NCI-H1092 (cell line): ENCODE measurements at places on chromosomes 13 and 19.

GRCh38 chr13:112653071-112653470 is 36.8 kb upstream of the ATP11A start:
- no peak for DNase-seq

DNA sequence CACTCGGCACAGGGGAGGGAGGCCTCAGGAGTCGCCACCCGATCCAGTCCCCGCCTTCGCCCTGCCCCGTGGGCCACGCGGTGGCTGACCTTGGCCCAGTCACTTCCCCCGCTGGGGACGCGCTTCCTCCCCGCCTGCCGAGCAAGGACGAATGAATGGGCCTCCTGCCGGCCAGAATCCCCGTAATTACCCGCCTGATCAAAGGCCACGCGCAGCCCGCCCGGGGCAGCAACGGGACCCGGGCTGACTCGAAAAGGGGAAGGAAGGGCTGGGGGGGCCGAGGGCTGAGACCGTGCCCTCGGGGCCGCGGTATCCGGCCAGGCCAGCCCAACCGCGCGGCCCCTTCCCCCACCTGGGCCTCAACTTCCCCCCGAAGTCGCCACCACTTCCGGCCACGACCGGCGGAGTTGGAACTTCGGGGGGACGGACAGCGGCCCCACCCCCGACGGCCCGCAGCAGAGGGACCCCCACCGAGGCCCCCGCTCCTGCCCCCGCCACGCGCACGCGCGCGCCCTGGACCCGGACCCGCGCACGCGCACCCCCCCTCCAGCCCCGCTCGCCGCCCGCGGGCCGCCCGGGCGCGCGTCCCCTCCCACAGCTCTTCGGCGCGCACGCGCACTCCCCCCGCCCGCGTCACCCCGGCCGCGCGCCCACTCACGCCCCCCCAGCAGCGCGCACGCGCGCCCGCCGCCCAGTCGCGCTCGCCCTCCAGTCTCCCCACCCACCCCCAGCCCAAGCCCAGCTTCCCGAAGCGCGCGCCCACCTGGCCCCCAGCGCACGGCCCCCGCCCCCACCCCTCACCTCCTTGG is 520 bp downstream of the ZNF787 start:
- DNase-seq, result peak; percentile 14

DNA sequence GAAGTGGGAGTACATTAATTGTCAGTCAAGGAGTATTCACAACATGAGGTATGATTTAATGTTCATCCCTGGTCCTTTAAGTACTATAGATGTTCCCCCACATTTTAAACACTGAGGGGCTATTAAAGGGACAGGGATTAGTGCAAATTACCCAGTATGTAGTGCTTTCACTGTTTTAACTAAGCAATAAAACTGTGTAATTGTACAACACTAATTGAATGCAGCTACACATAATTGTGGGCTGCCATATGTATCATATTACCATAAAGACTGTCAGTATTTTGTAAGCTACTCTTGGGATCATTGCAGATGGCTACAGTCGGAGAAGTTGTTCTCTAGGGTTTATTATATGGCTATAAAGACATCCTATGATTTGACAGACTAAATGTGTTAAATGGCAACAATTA is 316.6 kb downstream of the DCLK1 start:
- DNase-seq, result no peak

DNA sequence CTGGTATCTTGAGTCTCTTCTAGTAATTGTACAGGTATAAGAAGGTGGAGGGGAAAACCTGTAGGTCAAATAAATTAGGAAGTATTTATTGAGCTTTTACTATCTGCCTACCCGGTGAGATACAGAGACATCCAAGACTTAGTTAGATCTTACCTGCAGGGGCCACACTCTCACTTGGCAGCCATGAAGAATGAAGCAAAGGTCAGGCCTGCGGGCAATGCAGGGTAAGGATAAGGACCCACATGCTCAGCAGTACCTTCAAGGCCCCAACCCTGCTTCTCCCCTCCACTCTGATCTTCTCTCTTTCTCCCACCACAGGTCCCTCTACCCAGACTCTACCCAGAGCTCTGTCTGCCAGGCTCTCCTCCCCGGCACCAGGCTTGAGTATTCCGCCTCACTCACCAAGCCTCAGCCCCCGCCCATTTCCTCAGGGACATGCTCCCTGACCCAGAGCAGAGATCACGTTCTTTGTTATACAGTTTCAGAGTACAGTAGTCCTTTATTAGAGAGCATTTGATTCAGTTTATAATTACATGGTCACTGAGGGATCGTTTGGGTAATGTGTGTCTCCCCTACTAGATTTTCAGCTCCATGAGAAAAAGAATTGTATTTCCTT is 18.9 kb upstream of the CLDN10 start:
- no peak for DNase-seq

GRCh38 chr19:45876161-45876410 is 9.9 kb downstream of the IRF2BP1 start:
- no peak for DNase-seq

GRCh38 chr13:46097015-46097414 is 7.8 kb downstream of the CPB2 start:
- DNase-seq, result peak; percentile 10

DNA sequence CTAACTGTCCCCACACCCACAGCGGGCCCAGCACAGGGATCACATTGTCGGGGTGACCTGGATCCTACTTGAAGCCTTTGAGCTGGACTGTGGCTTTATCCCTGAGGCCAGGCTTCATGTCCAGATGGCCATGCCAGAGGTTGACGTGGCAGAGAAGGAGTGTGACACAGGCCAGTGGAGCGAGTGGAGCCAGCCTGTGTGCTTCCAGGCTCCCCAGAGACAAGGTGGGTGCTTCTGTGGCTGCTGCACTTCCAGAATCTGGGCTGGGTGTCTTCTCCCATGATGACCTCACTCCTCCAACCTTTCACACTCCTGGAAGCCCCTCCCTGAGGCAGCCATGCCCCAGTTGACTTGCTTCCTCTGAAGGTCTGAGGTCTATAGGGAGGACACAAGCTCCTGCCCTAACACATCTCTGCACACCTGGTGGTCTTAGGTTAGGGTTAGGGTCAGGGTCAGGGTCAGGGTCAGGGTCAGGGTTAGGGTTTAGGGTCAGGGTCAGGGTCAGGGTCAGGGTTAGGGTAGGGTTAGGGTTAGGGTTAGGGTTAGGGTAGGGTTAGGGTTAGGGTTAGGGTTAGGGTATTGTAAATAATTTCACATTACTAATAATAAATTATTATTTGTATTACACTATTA is 13.1 kb upstream of the MZF1 start:
- DNase-seq, result no peak

DNA sequence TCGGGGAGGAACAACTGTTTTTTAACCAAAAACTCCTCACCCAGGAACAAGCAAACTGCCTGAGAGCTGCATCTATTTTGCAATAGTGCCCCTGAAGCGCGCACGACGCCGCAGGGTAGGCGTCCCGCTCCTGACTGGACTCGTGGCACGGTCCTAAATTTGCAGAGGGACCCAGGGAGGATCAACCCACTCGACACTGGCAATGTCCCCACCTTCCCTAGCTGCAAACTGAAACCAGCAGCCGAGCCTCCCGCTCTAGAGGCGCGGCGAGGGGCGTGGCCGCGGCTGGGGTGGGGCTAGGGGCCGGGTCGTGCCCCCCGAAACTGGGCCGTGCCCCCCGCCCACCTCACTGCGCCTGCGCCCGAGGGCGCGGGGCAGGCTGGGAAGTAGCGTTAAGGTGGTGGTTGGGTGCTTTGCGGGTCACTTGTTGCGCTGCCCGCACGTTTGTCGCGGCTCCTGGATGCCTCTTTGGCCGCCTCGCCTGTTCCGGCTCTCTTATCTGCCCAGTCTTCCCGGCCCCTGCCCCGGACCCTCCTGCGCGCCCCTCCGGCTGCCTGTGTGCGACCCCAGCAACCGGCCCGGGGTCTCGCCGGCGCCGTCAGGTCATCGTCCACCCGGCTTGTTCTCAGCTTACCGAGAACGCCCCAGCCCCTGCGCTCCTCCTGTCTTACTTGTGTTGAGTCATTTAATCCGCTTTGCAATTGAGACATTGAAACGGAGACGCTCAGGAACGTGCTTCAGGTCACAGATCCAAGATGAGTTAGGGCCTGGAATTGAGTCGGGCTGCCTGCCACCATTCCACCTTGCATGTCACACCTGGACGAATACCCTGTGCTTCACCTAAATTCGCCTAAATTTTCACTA is 37.9 kb upstream of the LSM14A start:
- peak; percentile 59 for DNase-seq

- DNase-seq, result no peak
These were observed 14.5 kb downstream of the LIPE start for GRCh38 chr19:42412661-42413076.

GRCh38 chr19:16564842-16565241 is 7.4 kb downstream of the SLC35E1 start:
- no peak for DNase-seq

DNA sequence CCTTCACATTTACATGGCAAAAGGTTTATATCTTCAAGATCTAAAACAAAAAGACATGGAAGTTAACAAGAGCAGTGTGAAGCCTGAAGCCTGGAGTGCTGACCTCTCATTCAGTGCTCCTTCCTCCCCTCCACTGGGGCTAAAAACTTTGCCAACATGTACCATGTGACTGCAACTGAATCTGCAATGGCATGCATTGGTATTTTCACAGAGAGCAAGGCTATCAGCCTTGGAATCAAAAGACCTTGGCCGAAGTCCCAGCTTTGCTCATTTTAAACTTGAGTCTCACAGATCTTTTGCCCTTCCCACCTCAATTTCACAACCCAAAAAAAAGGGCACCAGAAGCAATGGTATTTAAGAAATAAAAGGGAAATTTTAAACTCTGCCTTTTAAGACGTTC is 325.1 kb downstream of the DCT start:
- no peak for DNase-seq

- no peak for DNase-seq
These were observed 122.1 kb downstream of the CYSLTR2 start for GRCh38 chr13:48775804-48776203.

DNA sequence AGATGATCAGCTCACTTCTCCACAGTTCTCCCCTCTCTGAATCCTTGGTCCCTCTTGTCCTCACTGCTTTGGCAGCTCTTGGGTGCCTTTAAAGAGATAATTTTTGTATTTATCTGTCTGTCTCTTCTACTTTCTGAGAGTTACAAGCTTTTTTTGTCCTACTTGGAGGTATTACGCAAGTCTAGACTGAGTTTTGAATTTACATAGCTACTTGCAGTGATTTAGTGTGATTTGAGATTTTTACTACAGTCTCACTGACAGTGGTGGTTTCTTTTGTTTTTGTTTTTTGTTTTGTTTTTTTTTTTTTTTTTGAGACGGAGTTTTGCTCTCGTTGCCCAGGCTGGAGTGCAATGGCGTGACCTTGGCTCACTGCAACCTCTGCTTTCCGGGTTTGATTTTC is 22.1 kb downstream of the URI1 start:
- no peak for DNase-seq

DNA sequence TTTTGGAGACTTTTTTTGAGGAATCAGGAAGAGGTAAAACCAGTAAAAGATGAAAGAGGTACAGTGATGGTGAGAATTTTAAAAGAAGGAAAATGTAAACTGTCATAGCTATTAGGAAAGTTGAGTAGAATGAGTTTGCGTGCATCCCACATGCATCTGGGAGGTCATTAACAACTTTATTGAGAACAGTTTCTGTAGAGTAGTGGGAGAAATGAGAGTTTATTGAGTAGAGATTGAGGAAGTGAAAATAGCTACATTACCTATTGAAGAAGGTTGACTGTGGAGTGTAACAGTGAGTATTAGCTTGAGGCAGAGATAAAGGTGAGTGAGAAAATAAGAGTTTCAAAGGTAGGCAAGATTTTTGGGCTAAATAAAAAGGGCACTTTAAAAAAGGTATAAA is 38.7 kb downstream of the BRCA2 start:
- DNase-seq, result no peak

DNA sequence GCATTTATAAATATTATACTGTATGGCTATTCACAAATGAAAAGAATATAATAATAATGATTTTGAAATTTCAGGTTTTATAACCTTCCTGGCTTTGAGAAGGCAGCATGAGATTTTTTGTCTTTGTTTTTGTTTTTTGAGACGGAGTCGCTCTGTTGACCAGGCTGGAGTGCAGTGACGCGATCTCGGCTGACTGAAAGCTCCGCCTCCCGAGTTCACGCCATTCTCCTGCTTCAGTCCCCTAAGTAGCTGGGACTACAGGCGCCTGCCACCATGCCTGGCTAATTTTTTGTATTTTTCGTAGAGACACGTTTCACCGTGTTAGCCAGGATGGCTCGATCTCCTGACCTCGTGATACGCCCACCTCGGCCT is 64.1 kb downstream of the ZNF429 start:
- no peak for DNase-seq

DNA sequence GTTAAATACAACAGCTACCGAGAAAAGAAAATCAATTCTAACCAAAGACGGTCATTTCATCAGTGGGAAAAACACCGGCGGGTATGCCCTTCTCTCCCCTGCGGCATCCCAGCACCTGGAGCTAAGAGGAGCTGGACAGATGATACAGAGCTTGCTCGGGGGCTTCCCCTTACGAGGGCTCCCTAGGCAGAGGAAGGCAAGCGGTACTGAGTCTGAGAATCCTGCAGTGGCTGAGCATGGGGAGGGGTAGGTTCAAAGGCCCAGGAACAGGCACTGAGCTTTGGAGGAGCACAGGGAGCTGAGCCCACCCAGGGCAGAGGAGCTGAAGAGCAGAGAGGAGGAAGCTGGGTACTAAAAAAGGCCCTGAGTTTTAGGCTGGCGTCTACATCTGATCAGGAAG is 12.7 kb downstream of the STK24 start:
- no peak for DNase-seq
